H1 (cell line): ENCODE measurements at places on chromosomes 11 and 22.

DNA sequence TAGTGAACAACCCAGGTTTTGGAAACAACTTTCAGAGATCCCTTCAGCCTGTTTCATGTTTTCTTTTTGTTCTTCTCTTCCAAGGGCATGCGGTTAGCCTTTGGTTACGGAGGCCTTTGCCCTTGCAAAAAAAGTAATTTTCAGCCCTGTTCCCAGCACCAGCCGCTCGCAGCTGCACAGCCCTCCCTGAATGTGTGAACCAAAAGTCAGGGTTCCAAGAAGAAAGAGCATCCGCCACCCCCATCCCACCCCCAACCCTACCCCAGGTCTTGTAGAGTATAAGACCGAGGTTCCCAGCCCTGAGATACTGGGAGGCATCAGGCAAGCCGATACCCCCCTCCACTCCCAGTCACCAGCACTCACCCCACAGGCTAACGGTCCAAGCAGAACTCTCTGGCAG is 56.4 kb downstream of the IGLL1 start:
- DNase-seq = no peak

DNA sequence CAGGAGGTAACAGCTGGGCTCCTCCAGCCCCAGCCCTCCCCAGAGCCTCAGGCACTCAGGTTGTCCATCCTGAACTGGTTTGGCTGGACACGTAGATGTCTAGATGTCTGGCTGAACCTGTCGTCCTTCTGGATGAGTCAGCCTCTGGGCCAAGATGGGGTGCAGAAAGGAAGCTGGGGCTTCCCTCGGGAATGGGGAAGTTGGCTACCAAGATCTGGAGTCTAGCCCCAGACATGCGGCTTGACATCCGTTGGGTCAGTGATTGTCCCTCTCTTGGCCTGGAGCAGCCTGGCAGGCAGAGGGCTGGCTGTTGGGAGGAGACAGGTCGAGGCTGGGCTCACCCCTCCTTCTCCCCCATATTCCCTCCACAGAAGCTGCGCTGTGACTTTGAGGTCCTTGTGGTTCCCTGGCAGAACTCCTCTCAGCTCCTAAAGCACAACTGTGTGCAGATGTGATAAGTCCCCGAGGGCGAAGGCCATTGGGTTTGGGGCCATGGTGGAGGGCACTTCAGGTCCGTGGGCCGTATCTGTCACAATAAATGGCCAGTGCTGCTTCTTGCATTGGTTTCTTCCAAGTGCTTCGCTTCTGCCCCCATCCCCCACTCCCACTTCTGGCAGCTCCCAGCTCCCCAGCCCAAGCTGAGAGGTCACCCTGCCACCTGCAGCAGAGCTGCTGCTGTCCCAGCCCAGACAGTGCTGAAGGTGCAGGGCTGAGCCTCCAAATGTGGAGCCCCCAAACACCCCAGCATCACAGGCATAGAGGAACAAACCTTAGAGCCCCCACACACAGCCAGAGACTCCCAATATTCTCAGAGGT is 1.3 kb downstream of the CST6 start:
- no peak for DNase-seq

DNA sequence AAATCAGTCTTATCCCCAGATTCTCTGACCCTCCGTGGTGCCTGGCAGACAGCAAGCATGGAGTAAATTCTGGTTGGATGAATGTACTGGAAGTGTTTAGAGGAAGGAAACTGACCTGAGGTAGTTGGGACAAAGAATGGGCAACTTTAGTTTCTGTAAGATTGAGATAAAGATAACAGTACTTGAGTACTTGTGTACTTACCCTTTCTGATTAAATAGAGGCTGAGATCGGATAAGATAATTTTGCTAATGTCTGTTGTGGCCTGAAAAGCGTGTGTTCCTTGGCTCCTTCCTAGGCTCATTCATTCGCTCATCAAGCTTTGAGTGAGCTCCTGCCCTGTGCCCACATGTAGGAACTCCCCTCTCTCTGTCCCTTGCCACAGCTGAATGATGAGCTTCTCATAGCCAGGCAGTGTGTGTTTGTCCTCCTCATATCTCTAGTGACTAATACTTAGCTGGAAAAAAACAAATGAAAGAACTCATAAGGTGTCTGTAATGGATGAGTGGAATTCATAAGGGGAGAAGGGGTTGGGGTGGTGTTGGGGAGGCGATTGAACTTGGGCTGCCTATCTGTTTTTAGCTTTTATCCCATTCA is 118.1 kb downstream of the DBX1 start:
- DNase-seq = no peak

- DNase-seq = no peak
Measured at GRCh38 chr22:44758344-44758973, 6.1 kb downstream of the ARHGAP8 start.

- no peak for DNase-seq
Measured at GRCh38 chr11:132993991-132994502, 538.3 kb downstream of the OPCML start.

GRCh38 chr11:62880231-62880802 is 379 bp upstream of the SLC3A2 start:
- no peak for DNase-seq

DNA sequence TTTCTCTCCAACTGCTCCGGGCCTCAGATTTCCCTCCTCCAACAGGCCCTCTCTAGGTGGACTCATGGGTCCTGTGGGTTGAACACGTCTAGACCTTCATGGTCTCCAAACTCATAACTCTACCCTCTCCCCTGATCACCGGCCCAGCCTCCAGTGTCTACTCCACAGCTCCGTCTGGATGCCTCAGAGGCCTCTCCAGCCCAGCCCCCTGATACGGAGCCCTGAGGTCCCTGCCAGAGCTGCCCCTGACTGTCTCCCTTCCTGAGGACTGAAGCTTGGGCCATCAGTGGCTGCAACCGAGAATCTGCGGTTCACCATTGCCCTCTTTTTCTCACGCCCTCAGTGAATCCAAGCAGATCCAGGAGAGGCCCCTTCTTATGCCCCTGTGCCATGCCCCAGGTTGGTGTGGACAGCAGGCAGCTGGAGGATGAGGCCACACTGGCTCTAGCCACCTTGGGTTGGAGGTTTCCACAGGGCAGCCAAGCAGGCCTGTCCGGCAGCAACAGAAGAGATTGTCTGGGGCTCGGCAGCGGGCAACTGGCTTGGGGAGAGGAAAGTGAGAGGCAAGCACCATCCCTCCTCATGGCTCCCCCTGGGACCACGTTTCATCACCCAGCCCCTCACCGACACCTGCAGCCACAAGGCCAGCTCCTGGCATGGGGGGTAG is 104.6 kb upstream of the FGF3 start:
- DNase-seq = no peak

- no peak for DNase-seq
Measured at GRCh38 chr11:8631395-8632118, 37.5 kb upstream of the STK33 start.

DNA sequence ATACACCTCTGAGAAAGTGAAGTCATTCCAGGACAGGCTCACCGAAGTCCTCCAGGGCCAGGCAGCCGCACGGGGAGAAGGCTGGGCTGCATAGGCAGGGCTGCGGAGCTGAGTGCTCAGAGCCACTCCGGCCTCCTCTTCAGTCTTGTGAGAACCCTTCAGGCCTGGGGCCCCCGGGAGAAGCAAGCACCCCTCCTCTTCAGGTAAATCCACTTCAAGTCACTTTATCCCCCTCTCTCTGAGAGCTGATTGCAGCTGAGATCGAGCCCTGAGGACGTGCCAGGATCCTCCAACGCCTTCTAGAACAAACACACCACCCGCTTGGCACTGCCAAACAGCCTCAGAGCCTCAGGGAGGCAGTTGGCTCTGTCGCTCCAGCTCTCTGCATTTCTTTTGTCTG is 1526.3 kb downstream of the BRD1 start:
- DNase-seq = no peak

DNA sequence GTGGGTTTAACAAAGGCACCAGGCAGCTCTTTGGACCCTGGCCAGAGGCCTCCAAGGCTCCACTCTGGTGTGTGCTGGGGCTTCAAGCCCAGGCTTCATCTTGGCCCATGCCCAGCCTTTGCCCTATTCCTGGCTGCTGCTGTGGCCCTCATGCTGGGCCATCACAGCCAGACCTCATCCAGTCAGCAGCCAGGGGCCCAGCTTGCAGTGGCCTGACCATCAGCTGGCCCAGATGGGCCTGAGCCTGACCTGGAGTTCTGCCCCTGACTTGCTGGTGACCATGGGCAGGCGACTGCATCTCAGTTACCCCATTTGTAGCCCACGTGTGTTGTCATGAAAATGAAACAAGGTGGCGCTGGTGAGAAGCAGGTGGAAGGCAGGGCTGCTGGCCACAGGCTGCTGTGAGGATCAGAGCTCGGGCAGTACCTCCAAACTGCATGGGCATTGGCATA is 76.1 kb downstream of the MED15 start:
- DNase-seq = no peak

GRCh38 chr22:25176175-25176574 is 23.5 kb upstream of the CRYBB3 start:
- no peak for DNase-seq

GRCh38 chr11:58525037-58525614 is 17.2 kb upstream of the OR5B21 start:
- DNase-seq = no peak

DNA sequence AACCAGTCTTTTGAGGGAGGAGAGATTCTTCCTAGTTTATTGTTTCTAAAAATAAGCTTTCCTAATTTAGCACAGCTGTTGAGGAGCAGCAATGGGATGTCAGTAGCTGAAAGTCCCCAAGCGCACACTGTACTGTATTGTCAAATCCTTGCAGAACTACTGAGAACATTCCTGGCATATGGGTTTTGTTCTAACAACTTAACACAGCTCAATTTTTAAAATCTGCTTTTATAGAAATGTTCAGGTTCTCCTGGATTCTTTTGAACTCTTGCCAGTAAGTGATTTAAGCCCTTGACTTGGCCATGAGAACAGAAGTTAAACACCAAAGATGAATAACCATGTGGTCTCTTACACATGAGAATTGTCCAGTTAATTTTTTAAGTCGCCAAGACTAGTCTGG is 218.6 kb downstream of the FAT3 start:
- DNase-seq = no peak

- no peak for DNase-seq
Measured at GRCh38 chr22:47000256-47000655, 237.8 kb downstream of the TBC1D22A start.

DNA sequence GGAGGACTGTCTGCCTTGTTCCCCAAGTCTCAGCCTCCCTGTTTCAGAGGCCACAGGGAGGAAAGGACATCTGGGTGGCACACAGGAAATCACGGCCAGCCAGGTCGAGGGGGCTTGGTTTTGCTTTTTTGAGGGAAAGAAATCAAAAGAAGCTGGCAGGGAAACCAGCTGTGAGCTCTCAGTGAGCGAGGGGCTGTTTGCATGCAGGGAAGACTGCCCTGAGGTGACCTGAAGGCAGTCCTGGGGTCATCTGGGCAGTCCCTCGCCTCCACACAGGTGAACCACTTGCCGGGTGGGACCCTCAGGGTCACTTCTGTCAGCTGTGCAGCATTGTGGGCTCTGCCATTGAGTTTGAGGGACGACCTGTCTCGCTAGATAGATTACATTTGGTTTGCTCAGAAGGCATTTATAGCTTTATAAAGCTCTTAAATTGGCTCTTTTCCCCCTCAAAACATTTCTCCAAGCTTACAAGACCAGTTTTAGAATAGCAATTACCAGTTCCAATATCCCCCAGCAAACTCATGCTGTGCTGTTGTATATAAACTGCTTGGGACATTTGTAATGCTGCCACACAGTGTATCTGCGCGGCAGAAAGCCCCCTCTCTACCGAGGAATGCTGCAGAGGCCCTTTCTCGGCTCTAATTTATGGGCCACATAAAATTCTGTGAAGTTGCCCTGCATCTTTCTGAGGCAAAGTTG is 28.3 kb downstream of the PKNOX2 start:
- DNase-seq = no peak
